CD8-positive, alpha-beta memory T cell (primary cell): ENCODE measurements at places on chromosomes 3 and 15. TPM values are rescaled to one million over a fixed set of nuclear protein-coding genes. Genes with fewer than 3 reads are reported as not detected.

CCNB2 gene
- total RNA-seq, result 28.2 TPM

SH2D7 gene
- not detected for total RNA-seq

GATM gene
- total RNA-seq, result 1.9 TPM

DNA sequence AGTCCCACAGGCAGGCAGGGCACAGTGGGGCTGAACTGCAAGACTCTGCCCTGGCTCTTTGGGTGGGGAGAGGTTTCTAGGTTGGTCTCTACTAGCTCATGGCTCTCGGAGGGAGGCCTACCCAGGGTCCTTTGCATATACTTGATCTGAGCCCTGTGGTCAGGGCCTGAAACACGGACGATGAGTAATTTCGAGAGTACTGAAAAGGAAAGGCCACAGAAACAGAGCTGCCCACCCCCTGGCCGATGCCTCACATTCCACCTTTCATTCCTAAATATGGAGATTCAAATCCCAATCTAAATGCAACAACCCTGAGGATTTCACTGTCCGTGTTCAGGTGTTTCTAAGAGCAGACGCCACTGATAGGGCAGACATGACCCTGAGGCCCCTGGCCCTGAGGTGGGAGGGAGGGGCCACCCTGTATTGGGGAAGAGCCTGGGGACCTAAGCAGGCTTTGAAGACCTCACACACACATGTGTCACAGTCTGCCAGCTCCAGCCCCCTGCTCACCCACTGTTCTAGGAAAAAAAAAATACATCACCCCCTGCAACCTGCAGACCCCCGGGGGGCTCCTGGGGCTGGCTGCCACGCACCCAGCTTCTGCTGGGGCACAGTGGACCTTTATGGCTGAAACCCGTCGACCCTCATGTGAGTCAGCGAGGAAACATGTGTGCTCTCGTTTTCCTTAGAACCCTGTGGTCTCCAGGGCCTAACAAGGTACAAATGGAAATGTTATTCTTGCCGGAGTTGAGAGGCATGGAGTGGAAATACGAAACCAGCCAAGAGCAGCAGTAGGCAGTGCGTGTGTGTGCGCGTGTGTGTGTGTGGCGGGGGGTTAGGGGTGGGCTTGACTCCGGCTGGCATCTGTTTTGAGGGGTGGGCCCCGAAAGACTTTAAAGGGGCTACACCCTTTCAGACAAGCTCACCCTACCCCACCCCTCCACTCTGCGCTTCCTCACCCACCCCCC is 112.7 kb downstream of the CHSY1 start:
- H3K27me3 ChIP-seq, result no peaks in the 10 kb centered on the region
- H3K27ac ChIP-seq, result no peak overlapping the region
- no peak overlapping the region for H3K4me3 ChIP-seq
- peaks cover 12% of the 10 kb centered on the region for H3K4me1 ChIP-seq

DNA sequence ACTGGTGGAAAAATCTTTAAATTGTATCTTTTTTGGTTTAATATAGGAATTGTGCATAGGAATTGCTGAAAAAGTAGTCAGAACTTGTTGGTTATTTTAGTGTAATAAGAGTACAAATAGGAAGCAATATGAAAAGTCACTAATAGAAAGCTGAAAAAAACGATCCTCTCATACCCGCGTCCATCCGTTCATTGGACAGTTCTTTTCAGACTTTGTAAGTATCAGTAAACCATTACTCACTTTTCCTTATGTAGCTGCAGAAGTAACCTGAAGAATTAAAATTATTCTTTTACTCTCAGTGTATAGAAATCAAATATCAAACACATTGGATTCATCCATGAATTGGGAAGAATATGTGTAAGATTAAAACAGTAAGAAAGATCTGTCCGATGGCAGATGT is 4.4 kb downstream of the FNDC3B start:
- no peak overlapping the region for H3K27ac ChIP-seq
- no peaks in the 10 kb centered on the region for H3K27me3 ChIP-seq
- no peaks in the 10 kb centered on the region for H3K36me3 ChIP-seq
- H3K4me1 ChIP-seq, result peaks cover 13% of the 10 kb centered on the region
- no peak overlapping the region for H3K4me3 ChIP-seq

DNA sequence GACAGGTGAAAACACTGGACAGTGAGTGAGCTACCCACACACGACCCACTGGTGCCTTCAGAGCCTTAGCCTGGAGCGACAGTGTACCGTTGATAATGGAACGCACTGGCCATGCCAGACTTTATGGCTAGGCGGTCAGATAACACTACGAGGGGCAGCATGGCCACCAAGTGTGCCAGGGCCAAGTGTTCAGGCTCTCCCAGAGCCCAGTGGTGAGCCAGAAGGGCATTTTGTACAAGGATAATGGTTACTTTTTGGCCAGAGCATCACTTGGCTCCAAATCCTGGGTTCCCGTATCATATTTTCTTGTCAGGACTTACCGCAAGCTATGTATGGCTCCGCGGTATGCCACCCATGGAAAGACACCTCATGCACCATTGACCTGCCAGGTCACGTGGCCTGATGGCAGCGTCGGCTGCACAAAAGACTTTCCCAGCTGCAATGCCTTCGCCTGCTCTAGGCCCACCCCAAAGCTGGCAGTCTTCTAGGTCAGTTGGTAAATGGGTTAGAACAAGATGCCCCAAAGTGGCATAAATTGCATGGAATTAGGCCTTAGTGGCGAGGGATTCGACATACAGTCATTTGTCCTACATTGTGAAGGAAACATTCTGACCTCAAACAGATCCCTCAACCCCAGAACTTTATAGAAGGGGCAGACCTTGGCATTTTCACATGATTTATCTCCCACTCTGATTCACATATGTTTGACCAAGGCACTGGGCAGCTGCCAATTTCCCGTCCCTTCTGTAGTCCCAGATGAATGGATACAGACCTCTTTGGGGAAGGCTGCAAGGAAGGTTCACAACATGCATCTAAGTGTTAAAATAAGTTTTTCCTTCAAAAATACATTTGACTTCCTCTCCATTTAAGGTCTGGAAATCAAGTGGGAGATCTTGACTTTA is 12.2 kb upstream of the SLC28A1 start:
- H3K27me3 ChIP-seq, result no peaks in the 10 kb centered on the region
- no peaks in the 10 kb centered on the region for H3K36me3 ChIP-seq
- DNase-seq, result no peak
- no peaks in the 10 kb centered on the region for H3K4me1 ChIP-seq
- H3K4me3 ChIP-seq, result no peak overlapping the region
- H3K27ac ChIP-seq, result no peak overlapping the region

DNA sequence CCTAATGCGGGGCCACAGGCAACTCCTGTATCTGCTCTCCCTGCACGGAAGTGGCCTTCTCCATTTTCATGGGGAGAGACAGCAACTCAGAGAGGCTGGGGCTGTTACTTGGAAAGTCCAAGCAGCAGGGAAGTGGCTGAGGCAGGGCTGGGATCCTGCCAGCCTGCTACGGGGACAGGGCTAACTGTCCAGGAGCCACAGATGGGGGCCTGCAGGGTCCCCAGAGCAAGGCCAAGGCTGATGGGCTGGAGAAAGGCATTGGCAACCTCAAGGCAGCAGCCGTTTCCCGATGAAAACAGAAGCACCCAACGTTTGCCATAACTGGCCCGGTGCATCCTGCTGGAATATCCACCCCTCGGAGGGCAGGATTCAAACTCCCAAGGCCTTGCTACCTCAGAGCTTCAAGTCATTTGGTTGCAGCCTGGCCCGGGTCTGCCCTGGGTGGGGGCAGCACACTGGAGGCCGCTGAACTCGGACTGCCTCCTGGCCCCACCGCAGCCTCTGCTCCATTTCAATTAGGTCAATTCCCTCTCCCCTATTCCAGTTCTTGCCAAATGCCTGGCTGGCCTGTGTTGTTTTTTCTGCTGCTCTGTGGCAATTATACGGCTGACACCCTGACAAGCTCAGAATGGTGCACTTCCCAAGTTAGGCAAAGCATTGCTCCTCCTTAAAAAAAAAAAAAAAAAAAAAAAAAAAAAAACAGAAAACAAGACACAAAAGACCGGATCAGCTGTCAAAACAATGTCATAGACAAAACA is 143.5 kb downstream of the NUP210 start:
- DNase-seq, result no peak
- H3K36me3 ChIP-seq, result no peaks in the 10 kb centered on the region
- no peak overlapping the region for H3K27ac ChIP-seq
- H3K4me1 ChIP-seq, result no peaks in the 10 kb centered on the region
- H3K4me3 ChIP-seq, result no peak overlapping the region

- no peaks in the 10 kb centered on the region for H3K27me3 ChIP-seq
- no peak for DNase-seq
- H3K36me3 ChIP-seq, result no peaks in the 10 kb centered on the region
- H3K4me3 ChIP-seq, result no peak overlapping the region
- no peak overlapping the region for H3K27ac ChIP-seq
Measured at GRCh38 chr3:123287962-123288302, 86.2 kb downstream of the SEC22A start.

- no peak for DNase-seq
- no peak overlapping the region for H3K4me3 ChIP-seq
- no peak overlapping the region for H3K27ac ChIP-seq
- H3K36me3 ChIP-seq, result no peaks in the 10 kb centered on the region
- no peaks in the 10 kb centered on the region for H3K27me3 ChIP-seq
Measured at GRCh38 chr3:171830518-171830875, 12.7 kb upstream of the TMEM212 start.

- no peaks in the 10 kb centered on the region for H3K36me3 ChIP-seq
- H3K4me3 ChIP-seq, result no peak overlapping the region
- DNase-seq, result no peak
- H3K4me1 ChIP-seq, result no peaks in the 10 kb centered on the region
Measured at GRCh38 chr3:67044295-67044694, 46.2 kb downstream of the KBTBD8 start.

DNA sequence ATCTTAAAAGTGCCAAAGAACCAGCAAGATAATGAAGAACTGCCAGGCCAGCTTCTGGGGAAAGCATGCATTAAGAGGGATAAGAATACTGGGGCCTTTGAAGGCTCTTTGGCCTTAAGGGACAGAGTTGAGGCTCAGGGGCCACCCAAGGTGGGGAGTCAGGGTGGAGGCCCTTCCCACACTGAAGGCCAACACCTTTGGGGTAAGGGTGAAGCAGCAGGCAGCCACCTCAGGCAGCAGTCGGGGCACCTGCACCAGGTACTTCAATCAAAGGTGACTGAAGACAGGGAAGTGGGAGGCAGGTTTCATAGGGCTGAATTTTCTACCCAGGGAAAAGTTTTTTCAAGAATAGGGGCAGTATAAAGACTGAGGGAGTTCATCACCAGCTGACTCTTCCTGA is 87.7 kb upstream of the KLF13 start:
- no peak overlapping the region for H3K4me3 ChIP-seq
- H3K27ac ChIP-seq, result no peak overlapping the region
- no peak for DNase-seq
- H3K4me1 ChIP-seq, result peaks cover 23% of the 10 kb centered on the region

DNA sequence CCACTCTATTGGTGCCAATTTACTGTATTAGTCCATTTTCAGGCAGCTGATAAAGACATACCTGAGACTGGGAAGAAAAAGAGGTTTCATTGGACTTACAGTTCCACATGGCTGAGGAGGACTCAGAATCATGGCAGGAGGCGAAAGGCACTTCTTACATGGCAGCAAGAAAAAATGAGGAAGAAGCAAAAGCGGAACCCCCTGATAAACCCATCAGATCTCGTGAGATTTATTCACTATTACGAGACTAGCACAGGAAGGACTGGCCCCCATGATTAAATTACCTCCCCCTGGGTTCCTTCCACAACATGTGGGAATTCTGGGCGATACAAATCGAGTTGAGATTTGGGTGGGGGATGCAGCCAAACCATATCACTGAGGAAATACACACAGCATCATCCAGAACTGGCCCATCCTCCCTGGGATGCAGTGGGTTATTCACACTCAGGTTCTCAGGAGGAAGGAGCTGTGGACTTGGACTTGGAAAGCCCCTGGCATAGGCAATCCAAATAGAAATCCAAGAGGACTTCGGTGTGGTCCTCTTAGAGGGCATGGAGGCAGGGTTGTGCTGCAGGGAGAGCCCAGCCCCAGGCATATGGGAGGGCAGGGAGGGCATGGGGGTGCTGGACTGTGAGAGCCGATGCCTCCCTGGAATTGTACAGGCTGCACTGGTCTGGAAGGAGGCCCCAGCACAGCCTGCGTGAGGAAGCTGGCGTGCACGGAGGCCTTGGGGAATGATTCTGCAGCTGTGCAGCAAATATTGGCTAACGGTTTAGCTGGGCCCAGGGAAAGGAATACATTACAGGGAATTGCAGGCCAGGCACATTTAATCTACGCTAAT is 62.9 kb downstream of the EFCAB12 start:
- no peak overlapping the region for H3K27ac ChIP-seq
- H3K36me3 ChIP-seq, result no peaks in the 10 kb centered on the region
- DNase-seq, result no peak
- H3K27me3 ChIP-seq, result no peaks in the 10 kb centered on the region
- no peak overlapping the region for H3K4me3 ChIP-seq

GRCh38 chr15:85854345-85855097 is 59.8 kb upstream of the KLHL25 start:
- H3K27ac ChIP-seq, result no peak overlapping the region
- H3K4me1 ChIP-seq, result peaks cover 4% of the 10 kb centered on the region
- no peaks in the 10 kb centered on the region for H3K36me3 ChIP-seq
- peaks cover 6% of the 10 kb centered on the region for H3K27me3 ChIP-seq
- DNase-seq, result peak; percentile 43

GRCh38 chr3:160296591-160296990 is 71.4 kb downstream of the C3orf80 start:
- no peaks in the 10 kb centered on the region for H3K36me3 ChIP-seq
- H3K4me3 ChIP-seq, result no peak overlapping the region
- DNase-seq, result no peak

DNA sequence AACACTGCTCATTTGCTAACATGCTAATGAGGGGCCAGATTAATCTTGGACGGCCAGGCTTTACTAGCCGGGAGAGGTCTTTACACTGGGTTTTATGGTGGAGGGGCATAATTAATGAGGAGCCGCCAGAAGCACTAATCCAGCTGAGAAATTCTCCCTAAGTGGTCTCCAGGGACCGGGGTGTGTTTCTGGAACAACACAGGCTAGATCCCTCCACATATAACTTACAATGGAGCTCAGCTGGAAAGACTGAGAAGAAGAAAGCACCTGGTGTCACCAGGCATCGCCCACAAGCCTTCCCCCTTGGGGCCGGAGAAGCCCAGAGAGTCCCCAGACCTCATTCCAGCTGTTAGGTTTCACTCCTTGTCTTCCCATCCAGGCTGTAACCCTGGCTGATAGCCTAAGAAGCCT is 127.5 kb downstream of the MEGF11 start:
- no peak for DNase-seq
- no peaks in the 10 kb centered on the region for H3K27me3 ChIP-seq
- H3K36me3 ChIP-seq, result no peaks in the 10 kb centered on the region
- H3K4me3 ChIP-seq, result no peak overlapping the region
- H3K27ac ChIP-seq, result no peak overlapping the region

- no peaks in the 10 kb centered on the region for H3K36me3 ChIP-seq
- H3K4me1 ChIP-seq, result no peaks in the 10 kb centered on the region
- no peaks in the 10 kb centered on the region for H3K27me3 ChIP-seq
- DNase-seq, result no peak
- no peak overlapping the region for H3K27ac ChIP-seq
Measured at GRCh38 chr3:175185903-175186302, 326.8 kb downstream of the NAALADL2 start.

- H3K36me3 ChIP-seq, result no peaks in the 10 kb centered on the region
- H3K27me3 ChIP-seq, result no peaks in the 10 kb centered on the region
- peak within 1 kb of the TSS; percentile 57 for H3K27ac ChIP-seq
- peak within 1 kb of the TSS; percentile 30 for H3K4me3 ChIP-seq
- DNase-seq, result no peak
Measured at GRCh38 chr3:191328962-191329653, at the start of gene CCDC50. CCDC50 (plus strand) TSS chr3:191329394; CDS start chr3:191329675, 281 bp downstream.
